ENCODE measurements at places on chromosomes 16 and 17.

DNA sequence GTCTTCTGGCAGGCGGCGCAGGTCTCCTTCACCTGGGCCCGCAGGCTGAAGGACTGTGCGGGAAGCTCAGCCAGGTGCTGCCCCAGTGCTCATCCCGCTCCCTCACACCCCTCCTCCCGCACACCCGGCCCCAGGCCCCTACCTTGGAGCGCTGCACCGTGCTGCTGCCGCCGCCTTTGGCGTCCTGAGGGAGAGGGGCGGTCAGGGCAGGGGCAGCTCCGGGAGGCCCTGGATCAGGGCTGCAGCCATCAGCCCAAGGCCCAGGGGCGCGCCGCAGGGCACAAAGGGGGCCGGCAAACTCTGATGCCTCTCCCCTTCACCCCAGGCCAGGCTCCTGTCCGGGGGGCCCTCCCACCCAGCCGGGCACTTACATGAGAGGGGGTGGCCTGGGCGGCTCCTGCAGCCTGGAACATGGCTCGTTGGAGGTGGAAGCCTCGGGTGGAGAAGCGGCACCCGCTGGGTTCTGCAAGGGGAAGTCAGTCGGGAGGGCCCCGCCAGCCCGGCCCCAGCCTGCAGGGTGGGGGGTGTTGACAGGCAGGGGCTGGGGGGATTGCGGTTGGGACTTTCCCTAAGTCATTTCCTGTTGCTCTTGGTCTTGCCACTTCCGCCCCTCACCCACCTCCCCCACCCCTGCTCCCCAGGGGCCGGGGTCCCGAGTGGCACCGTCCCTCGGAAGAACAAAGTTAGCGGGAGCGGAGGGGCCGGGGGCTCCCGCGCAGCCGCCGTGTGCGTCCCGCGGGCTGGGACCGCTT, 863 bp downstream of the LIMD2 start:
- DNase-seq: peak; percentile 80

DNA sequence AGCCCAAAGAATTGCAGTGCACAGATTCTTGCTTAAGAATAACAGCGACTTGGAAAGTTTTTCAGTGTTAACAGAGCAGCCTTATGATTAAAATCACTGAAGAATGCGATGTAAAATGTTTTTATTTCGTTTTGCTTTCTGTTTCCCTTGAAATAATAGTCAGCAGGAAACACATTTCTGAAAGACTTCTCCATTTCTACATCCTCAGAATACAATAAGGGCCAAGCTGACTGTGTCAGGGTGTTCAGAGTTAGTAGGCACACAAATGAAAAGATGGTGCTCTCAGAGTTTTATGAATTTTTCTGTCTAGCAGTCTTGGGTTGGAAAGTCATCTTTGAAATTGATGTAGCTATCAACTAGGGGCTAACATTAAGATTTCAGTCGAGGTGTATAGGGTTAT, 582.9 kb upstream of the RBFOX1 start:
- no peak for DNase-seq

DNA sequence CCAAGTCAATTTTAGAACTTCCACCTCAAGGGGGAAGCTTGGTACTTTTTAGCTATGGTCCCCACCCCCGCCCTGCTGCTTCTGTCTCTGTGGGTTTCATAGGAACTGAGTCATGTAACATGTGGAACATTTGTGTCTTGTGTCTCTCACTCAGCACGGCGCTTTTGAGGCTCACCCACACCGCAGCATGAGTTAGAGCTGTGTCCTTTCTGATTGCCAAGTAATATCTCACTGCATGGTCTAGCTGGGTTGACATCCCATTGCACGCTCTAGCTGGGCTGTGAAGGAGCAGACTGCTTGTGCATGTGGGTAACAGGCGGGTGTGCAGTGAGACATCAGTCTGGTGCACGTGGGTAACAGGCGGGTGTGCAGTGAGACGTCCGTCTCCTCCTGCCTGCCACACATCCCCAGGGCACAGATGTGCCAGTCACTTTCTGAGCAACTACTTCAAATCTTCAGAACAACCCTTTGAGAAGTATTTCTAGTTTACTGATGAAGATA, 26.4 kb upstream of the SLC7A5 start:
- DNase-seq: peak; percentile 41

DNA sequence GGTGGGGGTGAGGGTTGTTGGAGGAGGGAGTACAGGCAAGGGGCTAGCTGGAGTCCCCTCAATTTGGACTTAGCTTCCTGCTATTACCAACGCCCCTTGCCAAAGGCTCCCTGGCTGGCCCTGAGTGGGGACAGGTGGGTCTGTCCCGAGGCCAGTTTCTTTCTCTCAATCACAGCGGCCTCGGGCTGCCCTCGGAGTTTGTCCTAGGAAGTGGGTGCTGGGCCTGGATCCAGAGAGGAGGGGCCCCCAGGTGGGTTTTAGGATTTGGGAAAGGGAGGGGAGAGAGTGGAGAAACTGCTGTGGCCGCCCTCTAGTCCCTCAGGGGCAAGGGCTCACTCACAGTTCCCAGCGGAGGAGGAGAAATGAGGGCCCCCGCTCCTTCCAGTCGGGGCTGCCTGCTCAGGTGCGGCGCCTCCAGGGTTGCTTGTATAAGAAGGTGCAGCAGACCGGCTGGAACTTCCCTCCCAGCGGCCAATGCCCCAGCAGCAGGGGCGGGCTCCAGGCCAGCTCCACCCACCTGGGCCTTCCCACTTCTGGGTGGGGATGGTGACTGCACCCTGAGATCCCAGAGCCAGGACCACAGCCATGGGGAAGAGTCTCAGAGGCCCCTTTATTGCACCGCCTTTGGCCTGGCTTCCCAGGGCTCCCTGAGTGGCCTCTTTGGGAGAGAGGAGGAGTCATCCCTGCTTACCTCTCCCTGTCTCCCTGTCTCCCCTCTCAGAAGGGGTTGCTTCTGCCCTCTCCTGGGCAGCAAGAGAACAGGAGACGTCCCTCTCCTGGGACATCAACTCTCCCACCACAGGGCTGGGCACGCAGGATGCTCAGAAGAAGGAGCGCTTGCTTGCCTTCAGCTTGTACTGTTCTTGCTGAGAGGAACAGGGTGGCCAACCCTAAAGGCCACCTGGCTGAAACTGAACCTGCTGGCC, 112.0 kb upstream of the SMURF2 start:
- no peak for DNase-seq

DNA sequence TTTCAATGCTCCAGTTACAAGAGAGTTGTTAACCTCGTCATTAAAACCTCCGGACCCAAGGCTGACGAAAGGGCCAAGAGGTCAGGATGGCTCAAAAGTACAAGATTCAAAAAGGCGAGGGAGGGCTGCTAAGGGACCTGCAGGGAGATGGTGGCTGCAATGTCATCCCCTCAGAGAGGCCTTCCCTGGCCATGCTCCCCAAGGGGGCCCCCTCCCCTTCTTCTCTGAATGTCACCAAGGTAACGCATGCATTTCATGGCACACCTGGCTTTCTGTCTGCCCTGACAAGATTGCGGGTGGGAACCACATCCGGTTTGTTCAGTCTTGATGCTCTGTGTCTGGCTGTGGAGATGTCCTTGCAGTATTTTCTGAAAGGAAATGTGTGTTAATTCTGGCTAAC, 89.9 kb downstream of the C16orf78 start:
- peak; percentile 17 for DNase-seq

DNA sequence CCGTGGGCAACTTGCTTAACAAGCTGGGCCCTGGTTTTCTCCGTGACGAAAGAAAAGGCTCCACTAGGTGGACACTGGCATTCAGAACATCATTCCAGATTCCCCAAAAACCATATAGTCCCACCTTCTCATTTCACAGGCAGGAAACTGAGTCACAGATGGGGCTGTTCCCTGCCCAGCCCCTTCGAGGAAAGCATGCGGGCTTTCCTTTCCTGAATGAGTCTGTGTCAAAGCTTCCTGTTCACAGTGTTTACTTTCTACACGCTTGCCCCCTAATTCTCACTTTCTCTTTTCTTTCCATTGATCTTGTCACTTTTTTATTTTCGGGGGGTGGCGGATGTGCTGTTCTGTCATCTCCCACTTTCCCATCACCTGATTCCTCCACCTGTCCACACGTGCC, 10.3 kb upstream of the LGALS9 start:
- no peak for DNase-seq

- no peak for DNase-seq
Measured at GRCh38 chr16:11073407-11073999, 129.1 kb downstream of the CLEC16A start.

GRCh38 chr17:69452664-69453260, 38.3 kb downstream of the MAP2K6 start:
- DNase-seq: no peak

GRCh38 chr17:7314719-7315569, at the start of gene GPS2:
GPS2 (minus strand) TSS chr17:7315360; CDS start chr17:7315052, 308 bp downstream.
- peak; percentile 90 for DNase-seq

- no peak for DNase-seq
Measured at GRCh38 chr17:2034806-2035540, 5.0 kb downstream of the DPH1 start.

GRCh38 chr16:16096121-16096857, 127.0 kb downstream of the ABCC6 start:
- DNase-seq: no peak

- no peak for DNase-seq
Measured at GRCh38 chr17:688100-688989, 26.3 kb downstream of the VPS53 start.

- no peak for DNase-seq
Measured at GRCh38 chr16:29898804-29899515, 390 bp downstream of the SEZ6L2 start.

DNA sequence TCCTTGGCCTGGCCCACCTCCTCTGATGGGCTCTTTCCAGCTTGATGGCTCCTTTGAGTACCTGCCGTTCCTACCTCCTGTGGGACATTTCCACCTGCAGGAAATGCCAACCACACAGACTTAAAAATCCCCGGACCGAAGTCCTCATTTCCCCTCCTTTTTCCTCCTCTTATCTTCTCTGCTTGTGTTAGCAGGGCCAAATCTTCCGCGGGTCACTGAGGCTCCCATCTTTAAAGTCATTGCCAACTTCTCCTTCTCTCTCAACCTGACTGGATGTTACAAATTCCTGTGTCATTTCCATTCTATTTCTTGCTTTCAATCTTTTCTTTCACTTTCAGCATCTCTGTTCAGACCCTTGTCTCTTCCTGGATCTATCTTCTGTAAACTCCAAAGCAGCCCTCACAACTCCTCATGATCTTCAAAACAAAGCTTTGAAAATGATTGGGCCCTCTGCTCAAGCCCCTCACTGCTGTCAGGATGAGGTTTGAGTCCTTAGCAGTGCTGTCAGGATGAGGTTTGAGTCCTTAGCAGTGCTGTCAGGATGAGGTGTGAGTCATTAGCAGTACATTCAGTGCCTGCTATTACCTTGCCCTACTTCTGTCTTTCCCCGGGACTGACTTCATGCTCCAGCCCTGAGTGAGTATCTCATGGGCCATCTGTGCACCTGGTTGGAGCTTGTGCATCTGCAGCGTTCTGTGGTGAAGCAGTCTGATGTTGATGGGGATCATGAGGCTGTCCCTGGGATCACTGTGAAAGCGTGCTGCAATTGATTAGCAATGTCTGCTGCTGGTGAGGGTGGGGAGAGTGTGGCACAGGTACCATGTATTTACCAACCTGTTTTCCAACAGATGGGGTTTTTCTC, 100.1 kb downstream of the IRF8 start:
- no peak for DNase-seq

Data from stimulated activated CD8-positive, alpha-beta memory T cell treated with anti-CD3 and anti-CD28 coated beads, Interleukin-4, amount 100 ng/mL, for 1 hour (primary cell).